ENCODE measurements at places on chromosomes 4 and X.

GRCh38 chrX:39903937-39904336, 193.8 kb downstream of the BCOR start:
- no peak for DNase-seq

- peak; percentile 7 for DNase-seq
Measured at GRCh38 chr4:70711599-70711998, 10.2 kb upstream of the RUFY3 start.

DNA sequence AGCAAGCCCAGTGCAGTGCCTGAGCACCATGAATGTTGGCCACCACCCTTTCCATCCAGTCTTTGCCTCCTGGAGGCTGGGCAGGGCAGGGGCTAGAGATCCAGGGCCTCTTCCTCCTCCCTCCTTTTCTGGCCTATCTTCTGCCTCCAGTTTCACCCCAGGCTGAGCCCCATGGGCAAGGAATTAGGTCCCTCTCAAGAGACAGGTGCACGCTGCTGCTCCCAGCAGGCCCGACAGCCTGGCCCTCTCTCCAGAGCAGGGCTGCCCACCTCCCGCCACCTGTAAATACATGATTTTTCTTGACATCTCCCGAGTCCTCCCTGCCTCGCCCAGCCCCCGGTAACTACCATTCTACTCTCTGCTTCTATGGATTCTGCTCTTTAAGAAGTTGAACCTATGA, 57.2 kb upstream of the PSAPL1 start:
- DNase-seq = no peak

DNA sequence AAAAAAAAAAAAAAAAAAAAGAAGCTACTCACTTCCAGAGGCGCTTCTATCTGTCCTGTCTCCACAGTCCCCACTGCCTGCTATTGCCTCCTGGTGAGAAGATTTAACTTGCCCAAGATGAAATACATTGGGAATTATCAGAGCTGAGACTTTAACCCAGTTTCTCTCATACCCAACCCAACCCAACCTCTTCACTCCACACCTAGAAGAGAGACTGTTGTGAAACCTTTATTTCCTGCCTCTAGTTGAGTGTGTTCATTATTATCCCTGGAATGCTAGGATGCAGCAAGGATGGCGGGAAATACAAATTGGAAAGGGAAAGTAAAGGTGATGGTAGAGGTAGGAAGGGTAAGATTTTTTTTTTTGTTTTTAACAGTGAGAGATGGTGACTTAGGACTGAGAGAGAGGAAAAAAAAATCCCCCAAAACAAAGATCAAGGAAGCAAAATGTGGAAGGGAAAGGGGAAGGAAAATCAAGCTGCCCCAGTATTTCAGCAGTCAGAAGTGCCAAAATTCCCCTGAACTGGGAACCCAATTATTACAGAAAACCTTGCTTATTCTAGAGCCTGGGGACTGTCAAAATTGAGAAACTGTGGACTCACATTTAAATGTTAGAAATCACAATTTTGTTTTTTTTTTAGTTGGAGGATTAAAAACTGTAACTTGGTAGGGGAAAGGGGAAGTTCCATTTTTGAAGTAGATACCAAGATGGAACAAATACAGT, 253.0 kb downstream of the PTTG2 start:
- no peak for DNase-seq

- DNase-seq = no peak
Measured at GRCh38 chrX:102491766-102492165, 20.2 kb upstream of the TCP11X2 start.

DNA sequence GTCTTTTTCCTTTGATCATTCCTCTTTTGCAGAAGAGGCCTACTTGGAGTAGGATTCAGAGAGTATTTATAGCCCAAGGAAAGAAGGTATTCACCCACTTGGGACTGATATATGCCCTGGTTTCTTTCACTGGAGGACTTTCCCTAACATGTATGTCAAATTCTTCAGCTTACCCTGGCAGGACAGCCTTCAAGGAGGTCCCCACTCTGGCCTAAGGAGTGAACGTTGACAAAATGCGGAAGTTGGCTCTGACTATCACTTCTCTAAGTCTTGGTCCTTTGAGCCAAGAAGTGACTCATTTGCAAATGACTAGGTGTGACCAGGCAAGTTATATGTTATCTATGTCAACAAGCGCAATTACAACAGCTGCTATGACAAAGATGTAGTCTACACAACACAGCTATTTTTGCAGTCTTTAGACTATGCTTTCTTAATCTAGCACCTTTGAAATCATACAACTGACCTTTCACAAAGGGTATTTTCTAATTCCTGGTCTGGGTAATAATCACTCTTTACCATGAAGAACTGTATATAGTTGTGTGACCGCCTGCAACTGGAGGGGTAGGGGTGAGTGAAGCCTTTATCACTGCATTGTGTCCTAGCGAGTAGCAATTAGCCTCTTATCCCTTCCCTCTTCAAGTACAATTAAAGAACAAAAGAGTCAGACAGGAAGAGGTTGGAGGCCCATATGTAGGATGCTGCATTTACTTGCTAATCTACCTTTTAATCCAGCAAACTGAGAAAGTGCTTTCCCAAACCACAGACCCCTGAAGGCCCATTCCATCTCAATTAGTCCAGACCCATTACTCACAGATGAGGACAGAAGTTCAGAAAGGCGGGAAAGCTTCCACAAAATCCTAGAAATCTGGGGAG, 50.1 kb downstream of the RASGEF1B start:
- DNase-seq = no peak

GRCh38 chr4:109972786-109973528, 60.3 kb downstream of the EGF start:
- no peak for DNase-seq

GRCh38 chr4:133565379-133565778, 416.3 kb downstream of the PCDH10 start:
- DNase-seq = no peak

DNA sequence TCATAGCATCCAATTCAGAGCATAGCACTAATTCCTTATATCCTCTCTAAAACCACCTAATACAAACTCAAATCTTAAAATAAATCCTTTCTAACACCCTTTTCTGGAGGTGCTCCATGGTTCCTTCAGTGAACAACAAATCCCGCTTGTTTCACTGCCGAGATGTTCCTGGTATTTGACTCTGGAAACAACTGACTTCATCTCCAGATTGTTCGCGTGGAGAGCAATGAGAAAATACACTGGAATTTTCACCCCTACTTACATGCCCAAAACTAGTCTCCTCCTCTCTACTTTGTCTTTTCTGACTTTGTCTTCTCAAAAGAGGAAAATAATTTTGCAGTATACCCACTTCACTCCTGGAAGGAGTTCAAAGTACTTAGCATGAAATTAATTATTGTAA, 129.0 kb downstream of the PLS3 start:
- no peak for DNase-seq

DNA sequence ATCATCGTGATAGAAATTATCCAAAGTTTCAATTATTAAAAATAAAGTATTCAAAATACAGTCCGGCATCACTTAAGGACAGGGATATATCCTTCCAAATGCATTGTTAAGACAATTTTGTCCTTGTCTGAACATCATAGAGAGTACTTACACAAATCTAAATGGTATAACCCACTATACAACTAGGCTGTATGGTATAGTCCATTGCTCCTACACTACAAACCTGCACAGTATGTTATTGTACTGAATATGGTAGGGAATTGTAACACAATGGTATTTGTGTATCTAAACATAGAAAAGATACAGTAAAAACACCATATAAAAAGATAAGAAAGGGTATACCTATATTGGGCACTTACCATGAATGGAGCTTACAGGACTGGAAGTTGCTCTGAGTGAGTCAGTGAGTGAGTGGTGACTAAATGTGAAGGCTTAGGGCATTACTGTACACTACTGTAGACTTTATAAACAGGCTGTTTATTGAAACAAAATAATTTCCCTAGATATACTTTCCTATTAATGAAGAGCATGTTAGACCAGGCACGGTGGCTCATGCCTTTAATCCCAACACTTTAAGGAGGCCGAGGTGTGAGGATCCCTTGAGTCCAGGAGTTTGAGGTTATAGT, 44.8 kb upstream of the PTPN13 start:
- no peak for DNase-seq

DNA sequence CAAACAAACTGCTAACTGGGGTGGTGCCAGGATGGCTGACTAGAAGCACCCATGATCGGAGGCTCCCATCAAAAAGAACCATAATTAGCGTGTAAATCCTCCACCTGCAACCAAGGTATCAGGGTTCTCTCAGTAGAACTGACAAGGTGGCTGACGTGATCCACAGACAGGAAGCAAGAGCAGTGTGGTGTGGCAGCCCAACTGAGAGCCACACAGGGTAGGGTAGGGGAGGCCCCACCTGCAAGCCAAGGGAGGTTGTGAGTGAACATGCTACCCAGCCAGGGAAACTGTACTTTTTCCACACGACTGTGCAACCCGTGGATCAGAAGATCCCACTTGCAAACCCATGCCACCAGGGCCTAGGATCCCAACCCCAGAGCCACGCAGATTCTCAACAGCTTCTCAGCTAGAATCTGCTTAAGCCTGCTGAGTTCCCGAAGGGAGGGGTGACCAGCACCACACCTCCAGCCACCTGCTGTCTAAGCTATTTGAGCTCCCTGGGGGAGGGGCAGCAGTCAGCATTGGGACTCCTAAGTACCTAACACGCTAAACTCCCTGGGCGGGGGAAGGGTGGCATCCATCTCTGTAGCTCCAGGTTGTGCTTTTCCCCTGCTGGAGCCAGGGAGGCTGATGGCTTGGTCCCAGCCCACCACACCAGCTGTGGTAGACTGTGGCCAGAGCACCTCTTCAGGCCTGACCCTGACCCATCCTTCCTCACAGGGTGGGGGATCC, 425.1 kb downstream of the GPM6A start:
- DNase-seq = no peak

- DNase-seq = no peak
Measured at GRCh38 chr4:41835321-41835995, 86.9 kb upstream of the PHOX2B start.

GRCh38 chr4:174742561-174742960, 86.5 kb downstream of the GLRA3 start:
- DNase-seq = no peak

GRCh38 chr4:11428231-11428898, at the start of gene HS3ST1:
HS3ST1 (minus strand) TSS chr4:11428894; CDS start chr4:11400005, 28,889 bp downstream.
- no peak for DNase-seq

GRCh38 chr4:180993244-180993836, 1249.9 kb upstream of the TENM3 start:
- DNase-seq = no peak

DNA sequence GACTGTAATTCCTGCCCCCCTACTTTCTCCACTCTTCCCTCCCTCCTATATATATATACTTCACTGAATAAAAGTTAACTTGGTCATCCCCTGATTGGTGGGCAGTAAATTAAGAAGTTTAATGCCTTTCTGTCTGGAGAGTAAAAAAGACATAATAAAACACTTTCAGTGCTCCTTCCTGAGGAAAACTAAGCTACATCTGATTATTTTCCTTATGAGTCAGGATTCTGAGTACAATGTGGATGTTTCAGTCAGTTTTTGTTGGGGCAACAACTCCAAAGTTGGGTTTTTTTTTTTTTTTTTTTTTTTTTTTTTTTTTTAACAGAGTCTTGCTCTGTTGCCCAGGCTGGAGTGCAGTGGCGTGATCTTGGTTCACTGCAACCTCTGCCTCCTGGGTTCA, 22.0 kb upstream of the SUPT20HL2 start:
- DNase-seq = no peak

DNA sequence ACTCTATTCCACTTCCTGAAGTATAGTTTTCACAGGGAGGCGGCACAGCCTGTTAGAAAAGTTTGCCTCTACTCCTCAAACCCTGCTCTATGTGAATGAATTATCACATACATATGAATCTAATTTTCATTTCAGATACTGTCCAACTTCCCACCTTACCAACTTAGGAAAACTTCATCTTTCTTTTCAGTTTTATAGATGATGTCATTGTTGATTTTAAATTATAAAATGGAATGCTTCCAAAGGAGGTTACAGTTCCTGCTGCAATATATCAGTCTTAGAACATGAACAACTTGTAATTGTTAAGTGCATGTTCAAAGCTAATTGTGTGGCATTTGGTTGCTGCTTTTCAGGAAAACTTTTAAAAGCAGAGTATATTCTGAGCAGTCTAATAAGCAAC, 92.4 kb downstream of the NEUROG2 start:
- DNase-seq = no peak

- no peak for DNase-seq
Measured at GRCh38 chr4:55364691-55365344, 18.8 kb downstream of the SRD5A3 start.
